ENCODE measurements at places on chromosomes 13 and 19.

- DNase-seq = no peak
These were observed 6.1 kb downstream of the SUGP2 start for GRCh38 chr19:19027228-19027627.

DNA sequence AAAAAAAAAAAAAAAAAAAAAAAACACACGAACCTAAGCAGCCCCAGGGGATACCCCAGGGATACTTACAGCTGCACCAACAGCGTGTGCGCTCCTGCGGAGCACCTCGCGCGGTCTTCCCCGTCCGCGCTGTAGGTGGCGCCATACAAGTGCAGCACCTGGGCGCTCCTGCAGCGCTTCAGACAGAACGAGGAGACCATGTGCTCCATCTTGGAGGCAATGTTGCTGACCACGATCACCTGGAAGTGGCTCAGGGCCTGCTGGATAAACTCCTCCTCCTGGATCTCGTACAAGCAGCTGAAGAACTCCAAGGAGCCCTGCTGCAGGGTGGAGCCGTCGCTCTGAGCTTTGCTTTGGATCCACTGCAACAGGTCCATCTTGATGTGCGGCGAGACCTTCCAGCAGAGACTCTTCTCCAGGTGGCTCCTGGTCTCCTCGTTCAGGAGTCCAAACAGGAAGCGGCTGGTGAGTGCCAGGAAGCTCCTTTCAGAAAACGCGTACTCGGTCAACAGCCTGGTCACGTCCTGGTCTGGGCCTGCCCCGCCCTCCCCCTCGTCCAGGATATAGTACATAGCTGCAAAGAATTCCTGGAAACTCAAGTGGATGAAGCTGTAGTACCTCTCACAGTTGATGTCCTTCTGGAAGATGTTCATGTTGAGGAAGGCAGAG lies 14.5 kb downstream of the NLRP12 start:
- DNase-seq = no peak

DNA sequence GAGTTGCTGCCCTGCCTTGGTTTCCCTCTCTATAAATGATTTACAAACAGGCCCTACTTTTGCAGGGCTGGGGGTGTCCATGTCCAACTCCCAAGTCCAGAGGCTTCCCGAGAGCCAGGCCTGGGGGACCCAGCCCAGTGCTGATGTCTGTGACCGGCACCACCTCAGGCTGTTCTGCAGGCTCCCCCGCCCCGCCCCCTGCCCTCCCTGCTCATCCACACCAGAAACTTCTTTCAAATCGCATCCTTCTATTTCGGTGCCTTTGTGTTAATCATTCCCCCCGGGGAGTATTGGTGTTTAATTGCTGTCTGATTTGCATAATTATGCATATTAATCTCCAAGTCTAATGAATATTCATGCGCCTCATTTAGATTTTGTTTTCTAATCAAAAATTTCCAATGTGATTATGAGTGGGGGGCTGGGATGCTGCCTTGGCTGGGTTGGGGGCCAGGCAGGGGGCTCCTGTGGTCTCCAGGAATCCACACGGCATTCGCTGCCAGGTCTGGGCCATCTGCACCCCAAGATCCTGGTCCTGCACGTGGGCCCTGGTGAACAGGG lies 19.1 kb downstream of the TCF3 start:
- DNase-seq = no peak

GRCh38 chr19:1172353-1173158 lies 1.5 kb downstream of the SBNO2 start:
- peak; percentile 53 for DNase-seq

GRCh38 chr19:58570770-58571574 lies 2.2 kb downstream of the MZF1 start:
- DNase-seq = no peak

DNA sequence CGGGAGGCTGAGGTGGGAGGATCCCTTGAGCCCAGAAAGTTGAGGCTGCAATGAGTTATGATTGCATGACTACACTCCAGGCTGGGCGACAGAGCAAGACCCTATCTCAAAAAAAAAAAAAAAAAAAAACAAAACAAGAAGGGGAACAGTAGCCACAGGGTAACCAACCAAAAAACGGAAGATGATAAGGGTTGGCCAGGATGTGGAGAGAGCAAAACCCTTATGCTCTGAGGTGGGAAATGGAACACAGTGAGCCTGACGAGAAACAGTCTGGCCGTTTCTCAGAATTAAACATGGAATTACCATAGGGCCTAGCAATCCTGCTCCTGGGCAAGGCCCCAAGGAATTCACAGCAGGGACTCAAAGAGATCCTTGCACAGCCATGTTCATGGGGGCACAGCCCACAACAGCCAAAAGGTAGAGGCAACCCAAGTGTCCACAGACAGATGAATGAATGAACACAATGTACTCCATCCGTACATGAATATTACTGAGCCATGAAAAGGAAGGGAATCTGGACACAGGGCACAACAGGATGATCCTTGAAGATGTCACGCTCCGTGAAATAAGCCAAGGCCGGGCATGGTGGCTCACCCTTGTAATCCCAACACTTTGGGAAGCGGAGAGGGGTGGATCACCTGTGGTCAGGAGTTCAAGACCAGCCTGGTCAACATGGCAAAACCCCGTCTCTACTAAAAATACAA lies 11.3 kb downstream of the NMRK2 start:
- DNase-seq = no peak

GRCh38 chr19:10102787-10103236 lies 334 bp upstream of the ANGPTL6 start:
- no peak for DNase-seq

DNA sequence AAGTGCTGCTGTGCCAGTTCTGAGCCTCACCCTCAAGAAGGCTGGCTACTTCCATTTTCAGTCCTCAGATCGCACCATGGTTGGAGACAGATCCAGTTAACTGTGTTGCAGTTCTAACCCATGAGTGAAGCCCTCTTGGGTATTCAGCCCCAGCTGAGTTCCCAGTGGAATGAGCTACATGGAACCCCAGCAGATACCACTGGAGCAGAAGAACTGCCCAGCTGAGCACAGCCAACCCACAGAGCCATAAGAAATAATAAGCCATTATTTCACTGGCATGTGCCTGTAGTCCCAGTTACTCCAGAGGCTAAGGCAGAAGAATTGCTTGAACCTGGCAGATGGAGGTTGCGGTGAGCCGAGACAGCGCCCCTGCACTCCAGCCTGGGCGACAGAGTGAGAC lies 59.9 kb downstream of the LATS2 start:
- DNase-seq = no peak

DNA sequence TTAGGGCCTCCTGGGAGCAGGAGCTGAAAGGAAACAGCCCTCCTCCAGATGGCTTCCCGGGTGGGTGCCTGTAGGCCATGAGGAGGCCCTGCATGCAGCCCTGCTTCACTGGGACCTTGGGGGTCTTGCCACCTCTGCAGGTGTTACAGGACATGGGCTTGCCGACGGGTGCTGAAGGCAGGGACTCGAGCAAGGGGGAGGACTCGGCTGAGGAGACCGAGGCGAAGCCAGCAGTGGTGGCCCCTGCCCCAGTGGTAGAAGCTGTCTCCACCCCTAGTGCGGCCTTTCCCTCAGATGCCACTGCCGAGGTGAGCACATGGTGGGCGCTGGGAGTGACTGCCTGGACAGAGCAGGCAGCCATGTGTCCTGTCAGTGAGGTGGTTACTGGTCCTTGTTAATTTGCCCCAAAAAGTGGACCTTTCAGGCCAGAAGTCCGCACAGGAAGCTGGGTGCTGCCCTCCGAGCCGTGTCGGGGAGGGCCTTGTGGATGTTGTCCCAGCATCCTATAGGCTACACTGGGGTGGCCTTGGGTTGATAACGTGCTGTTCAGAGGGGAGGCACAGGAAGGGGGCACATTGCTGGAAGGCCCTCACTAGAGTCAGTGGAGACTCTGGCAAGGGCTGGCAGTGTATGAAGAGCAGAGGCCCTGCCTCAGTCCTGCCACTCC lies 18.7 kb upstream of the QTRT1 start:
- DNase-seq = no peak

- DNase-seq = no peak
These were observed 111.2 kb downstream of the KCNRG start for GRCh38 chr13:50126263-50126992.

DNA sequence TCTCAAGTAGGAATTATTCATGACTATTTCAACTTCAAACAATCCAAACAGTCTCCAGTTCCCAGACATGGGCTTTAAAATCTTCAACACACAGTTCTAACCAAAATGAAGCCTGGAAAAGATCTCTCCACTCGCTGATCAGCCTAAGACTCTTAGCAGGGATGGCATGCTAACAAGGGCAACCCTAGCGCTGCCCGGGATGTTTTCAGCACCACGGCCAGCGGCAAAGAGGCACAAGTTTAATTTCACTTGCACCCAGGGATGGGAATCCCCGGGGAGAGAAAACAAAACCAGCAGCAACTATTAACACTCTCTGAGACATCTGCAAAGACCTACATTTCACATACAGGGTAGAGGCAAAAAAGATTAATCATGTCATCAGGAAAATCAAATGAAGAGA lies 43.0 kb downstream of the CACNA1A start:
- no peak for DNase-seq

- DNase-seq = no peak
These were observed 423.3 kb downstream of the MZT1 start for GRCh38 chr13:72303941-72304746.

DNA sequence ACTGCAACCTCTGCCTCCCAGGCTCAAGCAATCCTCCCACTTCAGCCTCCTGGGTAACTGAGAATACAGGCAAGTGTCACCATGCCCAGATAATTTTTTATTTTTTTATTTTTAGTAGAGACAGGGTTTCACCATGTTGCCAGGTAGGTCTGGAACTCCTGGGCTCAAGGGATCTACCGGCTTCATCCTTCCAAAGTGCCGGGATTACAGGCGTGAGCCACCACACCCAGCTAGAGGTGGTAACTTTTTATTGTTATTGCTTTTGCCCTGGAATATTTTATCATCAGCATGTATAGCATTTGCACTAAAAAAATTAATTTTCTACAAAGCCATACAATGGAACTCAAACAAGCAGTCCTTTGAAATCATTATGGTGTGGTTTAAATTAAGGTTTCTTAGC lies 14.0 kb downstream of the HAUS8 start:
- DNase-seq = no peak

DNA sequence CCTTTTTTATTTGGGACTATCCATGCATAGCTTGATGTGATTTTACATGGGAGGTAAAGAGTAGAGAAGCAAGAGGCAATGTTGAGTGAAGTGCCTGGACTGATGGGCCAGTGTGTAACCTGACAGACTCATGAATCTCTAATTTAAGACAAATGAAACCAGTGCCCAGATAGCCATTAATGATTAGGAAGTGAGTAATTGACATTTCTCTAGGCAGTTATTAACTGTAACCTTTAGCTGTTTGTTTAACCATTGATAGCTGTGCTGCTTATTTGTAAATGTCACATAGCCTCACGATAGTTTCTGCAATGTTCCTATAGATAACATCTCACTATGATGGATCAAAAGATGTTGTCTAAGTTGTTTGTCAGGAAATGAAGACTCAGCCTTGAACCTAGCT lies 1047.5 kb upstream of the SPRY2 start:
- no peak for DNase-seq

GRCh38 chr13:41614671-41615527 lies 157.5 kb downstream of the RGCC start:
- DNase-seq = no peak

GRCh38 chr19:50639121-50640112 lies at the start of gene SYT3:
Gene SYT3 (minus strand): TSS chr19:50639881. CDS start chr19:50637411, 2,470 bp downstream.
- DNase-seq = peak; percentile 81

GRCh38 chr19:3849092-3849491 lies 19.7 kb downstream of the ZFR2 start:
- DNase-seq = peak; percentile 23

DNA sequence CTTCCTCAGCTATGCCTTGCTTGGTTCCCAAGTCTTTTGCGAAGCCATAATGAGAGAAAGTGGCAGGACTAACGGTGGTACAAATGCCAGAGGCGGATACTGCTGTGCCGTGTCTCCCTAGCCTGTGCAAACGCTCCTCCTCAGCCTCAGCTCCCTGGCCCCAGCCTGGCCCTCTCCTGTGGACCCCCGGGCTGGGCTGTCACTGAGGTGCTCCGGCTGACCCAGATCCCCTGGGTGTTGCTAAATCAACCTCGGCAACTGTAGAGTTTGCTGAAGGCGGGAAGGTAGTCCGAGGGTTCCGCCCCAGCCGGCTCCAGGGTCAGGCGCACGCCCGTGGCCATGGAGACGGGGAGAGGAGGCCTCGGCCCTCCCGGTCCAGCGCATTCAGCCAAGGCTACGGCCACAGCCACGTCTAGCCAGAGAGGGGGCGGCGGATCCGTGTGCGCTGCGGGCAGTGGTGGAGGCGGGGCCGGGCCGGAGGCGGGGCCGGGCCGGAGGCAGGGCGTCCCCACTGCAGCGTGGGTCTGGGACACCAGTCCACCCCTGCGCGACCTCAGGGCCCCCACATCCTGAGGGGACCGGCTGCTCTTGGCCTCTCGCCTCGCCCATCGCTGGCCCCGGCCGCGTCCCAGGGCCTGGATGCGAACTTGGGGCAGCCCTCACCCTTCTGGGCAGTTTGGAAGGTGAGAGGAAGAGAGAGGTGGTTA lies 16.4 kb upstream of the ZNF492 start:
- no peak for DNase-seq

DNA sequence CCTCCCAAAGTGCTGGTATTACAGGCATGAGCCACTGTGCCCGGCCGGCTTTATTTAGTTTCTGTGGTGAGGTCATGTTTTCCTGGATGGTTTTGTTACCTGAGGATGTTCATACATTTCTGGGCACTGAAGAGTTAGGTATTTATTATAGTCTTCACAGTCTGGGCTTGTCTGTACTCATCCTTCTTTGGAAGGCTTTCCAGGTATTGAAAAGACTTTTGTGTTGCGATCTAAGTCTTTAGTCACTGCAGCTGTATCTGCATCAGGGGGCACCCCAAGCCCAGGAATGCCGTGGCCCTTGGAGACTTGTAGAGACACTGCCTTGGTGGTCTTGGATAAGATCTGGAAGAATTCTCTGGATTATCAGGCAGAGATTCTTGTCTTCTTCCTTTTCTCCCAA lies 12.8 kb downstream of the BLOC1S3 start:
- DNase-seq = no peak

DNA sequence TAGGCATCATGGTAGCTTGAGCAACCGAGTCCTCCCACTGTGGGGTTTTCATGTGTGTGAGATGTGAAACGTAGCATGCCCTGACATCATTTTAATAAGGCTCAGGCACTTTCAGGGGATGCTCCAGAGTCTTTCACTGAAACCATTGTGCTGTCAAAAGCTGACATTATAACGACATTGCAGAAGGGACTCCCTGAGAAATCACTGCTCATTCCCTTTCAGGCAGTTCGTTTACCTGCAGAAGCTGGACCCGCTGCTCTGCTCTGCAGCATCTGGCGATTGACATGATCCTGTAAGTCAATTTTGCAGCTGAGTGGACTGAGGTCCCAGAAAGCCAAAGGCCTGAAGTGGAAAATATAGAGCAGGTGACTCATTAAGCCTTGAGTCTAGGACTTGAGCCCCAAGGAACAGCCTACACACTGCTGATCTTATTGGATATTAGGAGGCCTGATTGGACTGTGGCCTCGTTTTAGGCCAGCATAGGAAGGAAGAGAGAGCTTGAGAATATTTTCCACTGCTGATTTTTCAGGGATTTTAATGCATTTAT lies 54.0 kb upstream of the CNMD start:
- DNase-seq = peak; percentile 36

DNA sequence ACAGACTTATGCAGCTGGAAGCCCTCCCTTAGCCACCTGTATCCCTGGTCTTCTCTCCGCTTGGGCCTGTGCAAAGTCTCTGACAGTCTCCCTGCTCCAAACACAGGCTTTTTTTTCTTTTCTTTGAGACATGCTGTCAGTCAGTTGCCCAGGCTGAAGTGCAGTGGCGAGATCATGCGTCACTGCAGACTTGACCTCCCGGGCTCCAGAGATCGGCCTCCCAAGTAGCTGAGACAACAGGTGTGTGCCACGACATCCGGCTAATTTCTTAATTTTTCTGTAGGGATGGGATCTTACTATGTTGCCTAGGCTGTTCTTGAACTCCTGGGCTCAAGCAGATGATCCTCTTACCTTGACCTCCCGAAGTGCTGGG lies 1.6 kb downstream of the MZF1 start:
- no peak for DNase-seq
